ENCODE measurements at places on chromosomes 1 and 21. TPM values are rescaled to one million over a fixed set of nuclear protein-coding genes. Genes with fewer than 3 reads are reported as not detected.

The FALEC gene
- not detected for total RNA-seq

The NPHS2 gene
- not detected for total RNA-seq

The COL24A1 gene
- 0.12 TPM for total RNA-seq

The TMPRSS15 gene
- total RNA-seq: not detected
